ENCODE measurements at places on chromosomes 1 and 21.

GRCh38 chr1:220272047-220272840 is at the start of gene RAB3GAP2:
Gene RAB3GAP2 (minus strand): TSS chr1:220272453. CDS start chr1:220272337, 116 bp downstream.
- peak; percentile 93 for DNase-seq

DNA sequence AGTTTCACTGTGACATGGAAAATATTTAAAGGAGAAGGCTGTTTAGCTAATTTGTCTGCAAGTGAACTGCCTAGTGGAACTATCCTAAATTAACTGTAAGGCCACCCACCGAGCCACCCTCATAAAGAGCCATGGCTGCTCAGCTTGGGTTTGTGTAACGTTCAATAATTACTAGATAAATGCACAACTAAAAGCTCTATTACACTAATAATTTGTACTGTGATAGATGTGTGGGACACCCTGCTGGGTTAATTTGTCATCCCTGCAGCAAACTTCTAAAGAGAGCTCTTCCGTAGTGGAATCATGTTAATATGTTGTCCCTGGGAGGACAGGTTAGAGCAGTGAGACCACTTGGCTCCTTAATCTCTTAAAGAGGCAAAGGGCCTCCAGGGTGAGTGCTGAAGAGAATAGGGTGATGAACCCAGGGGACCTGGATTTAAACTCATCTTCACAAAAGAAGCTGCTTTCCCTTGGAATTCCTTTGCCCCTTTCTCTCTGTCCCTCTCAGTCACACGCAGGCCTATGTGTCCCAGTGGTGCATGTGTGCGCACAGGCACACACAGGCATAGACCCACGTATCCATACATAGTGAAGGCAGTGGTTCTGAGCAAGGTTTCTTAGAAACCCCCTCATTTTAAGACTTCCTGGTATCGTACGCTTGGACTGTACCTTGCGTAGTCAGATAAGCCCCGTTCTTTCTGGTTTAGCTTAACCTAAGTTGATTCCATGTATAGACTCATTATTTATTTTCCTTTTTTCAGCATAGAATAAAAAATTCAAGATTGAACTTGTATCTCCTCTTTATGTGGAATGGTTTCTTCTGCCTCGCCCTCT is 310.3 kb downstream of the NFIA start:
- DNase-seq = no peak

DNA sequence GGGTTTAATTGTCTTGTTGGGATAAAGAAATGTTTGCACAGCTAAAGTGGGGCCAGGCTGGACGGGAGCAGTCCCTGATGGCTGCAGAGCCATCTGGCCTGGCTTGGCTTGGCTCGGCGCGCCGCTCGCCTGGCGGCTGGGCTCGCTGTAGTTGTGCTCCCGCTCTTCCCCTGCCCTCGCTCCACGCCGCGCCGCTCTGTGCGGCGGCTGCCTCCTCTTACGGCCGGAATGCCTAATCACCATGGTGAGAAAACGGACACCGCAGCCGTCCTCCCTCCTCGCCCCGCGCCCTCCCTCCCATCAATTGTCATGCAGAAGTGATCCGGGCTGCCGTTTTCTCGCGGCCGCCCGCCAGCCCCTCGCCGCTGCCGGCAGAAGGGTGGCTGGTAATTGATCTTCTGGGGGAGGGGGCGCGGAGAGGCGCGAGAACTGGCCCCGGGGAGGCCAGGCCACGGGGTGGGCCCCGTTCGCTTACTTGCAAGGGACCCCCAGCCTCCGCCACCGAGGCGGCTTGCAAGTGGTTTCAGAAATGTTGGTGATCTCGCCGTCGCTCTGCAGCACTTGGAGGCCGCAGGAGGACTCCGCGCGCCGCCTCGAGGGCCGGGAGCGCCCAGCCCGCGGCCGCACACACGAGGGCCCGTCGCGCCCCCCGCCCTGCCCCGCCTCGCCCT is 12.4 kb downstream of the RNF220 start:
- no peak for DNase-seq

GRCh38 chr1:106178791-106179190 is 877.7 kb upstream of the PRMT6 start:
- DNase-seq = no peak

DNA sequence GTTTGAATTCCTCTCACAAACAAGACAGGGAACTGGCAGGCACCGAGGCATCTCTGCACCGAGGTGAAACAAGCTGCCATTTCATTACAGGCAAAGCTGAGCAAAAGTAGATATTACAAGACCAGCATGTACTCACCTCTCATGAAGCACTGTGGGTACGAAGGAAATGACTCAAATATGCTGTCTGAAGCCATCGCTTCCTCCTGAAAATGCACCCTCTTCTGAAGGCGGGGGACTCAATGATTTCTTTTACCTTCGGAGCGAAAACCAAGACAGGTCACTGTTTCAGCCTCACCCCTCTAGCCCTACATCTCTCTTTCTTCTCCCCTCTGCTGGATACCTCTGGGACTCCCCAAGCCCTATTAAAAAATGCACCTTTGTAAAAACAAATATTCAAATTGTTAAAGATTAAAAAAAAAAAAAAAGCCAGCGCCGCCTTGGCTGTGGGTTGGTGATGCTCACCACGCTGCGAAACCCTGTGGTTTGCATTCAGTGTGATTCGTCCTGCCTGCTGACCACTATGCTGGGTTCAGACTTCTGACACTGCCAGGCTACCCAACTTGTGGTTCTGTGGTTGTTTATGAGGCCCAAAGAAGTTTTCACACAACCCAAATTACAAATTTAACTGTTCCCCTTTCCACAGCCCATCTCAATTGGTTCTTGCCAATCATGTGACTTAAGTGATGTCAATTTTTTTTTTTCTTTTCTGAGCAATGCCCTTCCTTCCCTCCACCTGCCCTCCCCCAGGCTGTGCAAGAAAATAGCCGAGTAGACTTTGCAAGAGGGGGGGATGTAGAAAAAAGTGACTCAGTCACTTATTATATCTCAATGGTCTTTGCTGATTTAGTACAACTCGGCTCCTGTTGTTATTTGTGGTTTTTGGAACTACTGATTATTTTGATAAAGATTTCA is at the start of gene RUNX1:
RUNX1 (minus strand) TSS at position 597 of the 912 bp plus-strand sequence.
- DNase-seq = peak; percentile 98

- DNase-seq = no peak
Observed at GRCh38 chr21:15272171-15272570, 207.4 kb upstream of the NRIP1 start.

DNA sequence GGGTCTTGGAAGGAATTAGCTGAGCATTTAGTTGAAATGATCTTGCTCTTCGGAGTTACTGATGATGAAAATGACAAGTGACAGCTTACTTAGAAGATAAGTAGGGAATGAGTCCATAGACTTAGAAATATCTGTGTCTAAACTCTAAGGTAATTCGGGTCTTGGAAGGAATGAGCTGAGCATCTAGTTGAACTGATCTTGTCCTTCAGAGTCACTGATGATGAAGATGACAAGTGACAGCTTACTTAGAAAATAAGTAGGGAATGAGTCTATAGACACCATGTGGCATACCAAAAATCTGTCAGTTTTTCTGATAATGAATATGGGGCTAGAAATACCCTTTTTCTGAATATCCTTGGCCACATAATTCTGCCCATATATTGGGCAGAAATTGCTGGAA is 14.7 kb downstream of the CTTNBP2NL start:
- no peak for DNase-seq

DNA sequence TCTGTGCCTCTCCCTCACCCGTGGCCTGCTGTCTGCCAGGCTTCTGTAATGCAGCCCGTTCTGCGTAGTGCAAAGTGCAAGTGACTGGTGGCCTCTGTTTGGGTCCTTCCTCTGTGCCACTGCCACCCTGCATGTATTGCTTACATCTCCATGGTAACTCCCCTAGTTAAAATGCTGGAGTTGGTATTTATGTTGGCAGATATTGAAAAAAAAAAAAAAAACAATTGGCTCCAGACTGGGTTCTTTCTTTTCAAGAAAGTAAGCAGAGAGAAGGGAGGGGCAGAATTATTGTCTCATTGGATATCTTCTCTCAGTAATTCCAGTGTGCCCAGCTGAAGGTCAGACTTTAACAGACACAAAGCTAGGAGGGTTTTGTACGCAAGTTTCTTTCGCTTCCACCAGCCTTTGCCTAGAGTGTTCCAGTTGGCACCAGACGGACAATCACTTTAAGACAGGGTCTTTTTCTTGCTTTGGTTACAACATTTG is 242.3 kb downstream of the PBX1 start:
- no peak for DNase-seq

DNA sequence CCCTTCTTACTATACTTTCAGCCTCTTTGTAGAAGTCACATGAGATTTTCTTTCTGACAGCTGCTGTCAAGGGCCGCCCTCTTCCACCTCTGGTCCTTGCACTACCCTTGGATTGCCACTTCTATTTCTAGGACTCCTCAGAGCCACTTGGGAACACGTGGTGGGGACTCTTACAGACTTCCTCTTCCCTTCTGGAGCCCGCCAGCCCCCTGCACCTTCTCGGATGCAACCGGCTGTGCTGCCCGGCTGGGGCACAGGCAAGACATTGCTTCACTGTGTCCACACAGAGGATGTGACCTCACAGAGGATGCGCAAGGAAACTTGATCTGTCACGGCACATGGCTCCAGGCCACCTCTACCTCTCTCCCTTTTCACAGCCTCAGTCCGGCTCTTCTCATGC is 2.4 kb upstream of the IKBKE start:
- DNase-seq = peak; percentile 98

DNA sequence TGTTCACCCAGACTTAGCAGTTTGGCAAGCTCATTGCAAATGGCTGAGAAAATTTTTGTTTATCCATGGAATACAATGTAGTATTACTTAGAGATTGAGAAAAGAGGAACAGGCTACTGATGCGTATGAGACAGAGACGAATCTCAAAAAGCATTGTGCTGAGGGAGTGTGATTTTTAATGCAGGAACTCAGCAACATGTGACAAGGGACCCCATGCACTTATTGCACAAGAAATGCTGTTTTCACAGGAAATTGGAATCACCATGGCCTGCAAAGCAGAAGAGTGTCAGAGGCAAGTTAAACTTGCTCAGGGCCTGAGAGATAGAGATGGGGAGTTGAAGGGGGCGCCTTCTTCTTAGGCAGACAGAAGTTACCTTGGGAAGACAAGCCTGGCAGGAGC is 32.6 kb upstream of the TLR5 start:
- DNase-seq = peak; percentile 72

DNA sequence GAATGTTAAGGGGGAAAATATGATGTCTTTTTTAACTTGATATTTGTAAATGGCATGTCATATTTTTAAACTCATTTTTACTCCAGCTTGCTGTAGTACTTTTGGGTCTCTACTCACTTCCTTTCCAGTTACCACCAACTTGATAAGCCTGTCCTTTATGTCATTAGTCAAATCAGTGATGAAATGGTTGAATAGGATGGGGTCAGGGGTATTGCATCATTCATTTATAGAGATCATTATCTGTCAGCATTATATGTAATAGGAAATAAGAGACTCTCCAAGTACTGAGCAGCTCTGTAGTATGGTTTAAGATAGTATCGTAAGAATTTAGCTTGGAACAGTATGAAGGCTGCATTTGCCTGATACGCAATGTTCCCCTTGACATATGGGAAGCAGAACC is 227.3 kb downstream of the BRINP3 start:
- DNase-seq = peak; percentile 2

- DNase-seq = peak; percentile 62
Observed at GRCh38 chr1:110384581-110385321, 6.1 kb downstream of the SLC16A4 start.

DNA sequence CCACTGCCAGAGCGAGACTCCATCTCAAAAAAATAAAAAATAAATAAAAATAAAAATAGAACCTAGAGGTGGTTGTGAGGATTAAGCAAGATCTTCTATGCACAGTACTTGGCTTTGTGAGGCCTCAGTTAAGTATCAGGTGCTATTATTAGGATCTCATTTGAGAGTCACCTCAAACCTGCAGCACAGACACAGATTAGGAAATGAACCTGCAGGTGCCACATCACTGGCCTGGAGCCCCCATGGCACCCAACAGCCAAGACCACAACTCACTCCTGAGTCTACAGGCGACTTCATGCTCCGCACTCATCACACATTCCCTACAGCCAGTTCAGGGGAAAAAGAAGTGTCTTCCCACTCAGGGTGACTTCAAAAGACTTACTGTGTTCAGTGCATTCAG is 176.8 kb downstream of the SLC45A1 start:
- no peak for DNase-seq

DNA sequence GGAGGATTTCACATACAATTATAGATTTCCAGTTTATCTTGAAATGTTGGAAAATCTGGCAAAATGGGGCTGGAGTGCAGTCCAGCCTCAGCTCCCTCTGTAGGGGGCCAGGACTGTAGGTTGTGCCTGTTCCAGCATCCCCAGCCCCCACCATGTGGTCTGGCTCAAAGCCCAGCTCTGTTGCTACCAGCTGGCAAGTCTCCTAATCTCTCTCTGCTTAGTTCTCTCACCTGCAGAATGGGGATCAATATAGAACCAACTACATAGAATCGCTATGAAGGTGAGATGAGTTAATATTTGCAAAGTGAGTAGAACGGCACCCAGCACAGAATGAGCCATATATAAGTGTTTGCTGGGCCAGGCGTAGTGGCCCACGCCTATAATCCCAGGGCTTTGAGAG is 50.0 kb upstream of the TARDBP start:
- DNase-seq = no peak

DNA sequence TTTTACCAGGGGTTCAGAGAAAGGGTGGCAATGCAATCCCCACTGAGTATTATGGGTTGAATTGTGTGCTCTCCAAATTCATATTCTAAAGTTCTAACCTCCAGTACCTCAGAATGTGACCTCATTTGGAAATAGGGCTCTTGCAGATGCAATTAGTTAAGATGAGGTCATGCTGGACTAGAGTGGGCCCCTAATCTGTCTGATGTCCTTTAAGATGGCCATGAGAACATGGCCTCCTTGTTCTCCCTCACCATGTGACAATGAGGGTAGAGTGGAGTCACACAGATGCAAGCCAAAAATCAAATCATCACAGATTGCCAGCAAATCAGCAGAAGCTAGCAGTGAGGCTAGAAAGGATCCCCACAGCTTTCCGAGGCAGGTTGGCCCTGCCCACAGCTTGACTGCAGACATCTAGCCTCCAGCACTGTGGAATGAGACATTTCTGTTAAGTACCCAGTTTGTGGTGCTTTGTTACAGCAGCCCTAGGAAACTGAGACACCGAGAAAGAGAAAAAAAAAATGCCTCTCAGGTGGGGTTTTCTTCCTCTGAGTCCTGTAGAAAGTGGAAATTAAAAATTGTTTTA is 25.5 kb upstream of the CREG1 start:
- no peak for DNase-seq

All from NB4 (cell line).